SK-N-SH (cell line): ENCODE measurements at places on chromosomes 11 and 22. TPM values are rescaled to one million over a fixed set of nuclear protein-coding genes. Genes with fewer than 3 reads are reported as not detected.

DNA sequence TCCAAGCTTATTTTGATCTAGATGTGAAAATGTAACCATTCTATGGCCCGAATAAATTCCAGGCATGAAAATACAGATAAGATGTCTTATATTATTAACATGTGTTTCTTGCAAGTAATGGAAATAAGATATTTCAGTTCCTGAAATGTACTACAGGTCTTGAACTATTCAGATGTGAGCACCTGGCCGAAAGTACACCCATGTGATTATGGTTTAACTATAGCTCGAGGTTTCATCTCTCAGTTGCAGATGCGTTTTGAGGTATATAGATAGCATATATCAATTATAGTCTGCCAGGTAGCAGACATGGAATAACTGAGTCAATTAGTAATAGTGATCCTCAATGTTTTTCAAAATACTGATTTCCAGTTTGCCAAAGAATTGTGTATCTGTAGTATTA lies 68.3 kb downstream of the DDIAS start:
- no peak for DNase-seq

- DNase-seq, result no peak
Observed at GRCh38 chr11:111531136-111531535, 9.4 kb upstream of the LAYN start.

- no peak for DNase-seq
Observed at GRCh38 chr11:83569134-83569805, 283.1 kb upstream of the CCDC90B start.

GRCh38 chr11:35906681-35907080 lies 37.2 kb upstream of the LDLRAD3 start:
- no peak for DNase-seq

MS4A7 gene
- not detected in 2 replicates for polyA plus RNA-seq
